ENCODE measurements at places on chromosomes 12 and 14. TPM values are rescaled to one million over a fixed set of nuclear protein-coding genes. Genes with fewer than 3 reads are reported as not detected.

- no peak for DNase-seq
These were observed 11.6 kb upstream of the CCDC85C start for GRCh38 chr14:99615497-99616157.

GRCh38 chr12:58298803-58299202 is 357.4 kb downstream of the ATP23 start:
- DNase-seq: no peak

DNA sequence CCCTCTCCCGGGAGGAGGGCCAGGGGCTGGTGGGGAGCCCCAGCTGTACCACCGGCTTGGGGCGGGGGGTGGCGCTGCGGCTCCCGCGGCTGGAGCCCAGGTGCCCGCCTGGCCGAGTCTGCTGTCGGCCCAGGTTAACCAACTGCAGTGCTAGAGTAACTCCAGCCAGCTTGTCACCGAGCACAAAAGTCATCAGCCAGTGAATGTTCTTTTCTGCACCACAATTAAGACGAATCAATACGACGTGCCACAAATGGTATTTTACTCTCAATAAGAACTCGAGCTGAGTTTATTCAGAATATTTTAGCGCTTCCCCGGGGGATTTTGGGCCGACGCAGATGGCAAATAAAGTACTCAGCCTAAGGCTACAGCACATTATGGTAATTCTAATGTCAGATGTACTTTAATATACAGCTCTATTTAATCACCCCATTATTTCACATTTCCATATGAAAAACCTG is 83.2 kb downstream of the BCL11B start:
- DNase-seq: no peak

GRCh38 chr12:109760930-109761921 is 47.6 kb downstream of the FAM222A start:
- no peak for DNase-seq

DNA sequence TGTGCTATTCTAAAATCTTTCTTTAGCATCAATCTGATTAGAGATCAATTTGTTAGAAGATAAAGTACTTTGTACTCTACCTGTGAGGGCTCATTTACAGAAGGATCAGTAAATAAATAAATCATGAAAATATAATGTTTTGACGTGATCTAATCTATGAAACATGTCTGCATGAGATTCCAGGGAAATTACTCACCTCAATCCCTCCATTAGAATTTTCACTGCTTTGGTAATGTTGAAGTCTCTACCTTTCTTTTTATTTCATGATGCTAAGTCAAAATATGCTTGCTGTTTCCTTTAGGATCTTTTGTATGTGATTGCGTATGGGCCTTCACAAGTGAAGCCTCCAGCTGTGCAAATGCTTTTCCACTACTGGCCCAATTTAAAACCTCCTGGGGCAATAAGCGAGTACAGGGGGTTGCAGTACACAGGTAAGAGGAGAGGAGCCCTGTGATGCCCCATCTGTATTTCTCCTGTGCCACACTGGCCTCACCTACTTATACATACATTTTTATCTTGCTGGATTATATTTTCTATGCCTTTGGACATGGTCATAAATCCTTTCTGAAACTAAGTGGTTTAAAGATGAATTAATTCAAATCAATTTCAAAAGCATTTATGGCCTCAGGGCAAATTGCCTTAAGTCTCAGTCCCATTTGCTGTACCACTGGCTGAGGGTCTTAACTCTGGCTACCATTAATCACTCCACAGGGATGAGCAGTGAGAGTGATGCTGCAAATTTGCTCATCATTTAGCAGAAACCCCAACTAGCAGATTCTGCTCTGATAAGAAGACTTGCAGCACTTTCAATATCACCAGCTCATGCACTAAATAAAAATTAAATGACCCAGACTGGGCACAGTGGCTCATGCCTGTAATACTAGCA is 66.4 kb downstream of the UNC79 start:
- no peak for DNase-seq

- no peak for DNase-seq
These were observed 15.1 kb downstream of the NCKAP5L start for GRCh38 chr12:49813131-49813530.

DNA sequence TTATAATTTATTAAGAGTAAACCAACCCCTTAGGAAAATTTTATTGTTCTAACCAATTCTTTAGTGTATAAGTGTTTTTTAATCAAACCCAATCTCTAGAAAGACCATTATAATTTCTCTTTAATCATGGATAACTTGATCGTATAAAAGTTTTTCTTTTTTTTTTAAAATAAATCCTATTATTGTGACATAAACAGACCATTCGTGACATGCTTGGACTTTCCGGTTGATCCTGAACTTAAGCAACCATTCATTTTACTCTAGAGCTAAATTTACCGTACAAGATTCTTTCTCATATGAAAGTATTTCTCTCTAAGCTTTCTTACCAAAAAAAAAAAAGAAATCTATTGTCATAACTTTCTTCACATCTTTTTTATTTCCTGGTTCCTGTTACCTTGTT is 32.6 kb upstream of the SLC38A4 start:
- DNase-seq: no peak

GRCh38 chr12:46786774-46787173 is 39.0 kb downstream of the SLC38A4 start:
- DNase-seq: no peak

GRCh38 chr12:8120072-8120713 is 3.2 kb upstream of the CLEC4A start:
- no peak for DNase-seq

GRCh38 chr12:23495472-23495871 is 454.0 kb downstream of the SOX5 start:
- DNase-seq: no peak

DNA sequence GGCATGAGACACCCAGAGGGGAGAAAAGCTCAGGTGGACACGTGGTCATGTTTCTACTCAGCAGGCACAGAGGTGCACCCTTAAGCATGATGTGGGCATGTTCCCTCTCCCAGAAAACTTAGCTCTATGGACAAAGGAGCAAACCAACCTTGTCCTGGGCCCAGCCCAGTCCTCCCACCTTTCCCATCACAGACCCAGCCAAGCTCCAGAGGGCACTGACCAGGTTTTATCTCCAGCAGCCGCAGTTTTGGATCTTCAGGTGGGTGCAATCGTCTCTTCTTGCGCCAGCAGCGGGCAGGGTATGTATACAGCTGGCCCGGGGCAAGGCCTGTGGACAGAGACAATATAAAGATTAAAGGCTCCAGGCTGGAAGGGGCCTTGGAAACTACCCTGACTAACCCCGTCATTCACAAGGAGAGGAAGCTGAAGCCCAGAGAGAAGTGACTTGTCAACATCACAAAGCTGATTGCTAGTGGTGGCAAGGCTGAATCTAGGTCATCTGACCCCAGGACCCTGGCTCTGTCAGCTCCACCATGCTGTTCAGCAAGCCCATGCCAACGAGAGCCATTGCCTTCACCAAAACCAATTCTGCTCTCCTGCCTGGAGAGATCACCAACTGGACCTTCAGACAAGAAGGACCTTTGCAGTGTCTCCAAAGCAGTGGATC is 140.7 kb downstream of the DPF3 start:
- DNase-seq: no peak

GRCh38 chr12:9687228-9687627 is 17.7 kb downstream of the CLEC2D start:
- no peak for DNase-seq

- no peak for DNase-seq
These were observed 100.5 kb downstream of the ZNF664 start for GRCh38 chr12:124073356-124074035.

- DNase-seq: no peak
These were observed 514.6 kb upstream of the FBXO33 start for GRCh38 chr14:39946807-39947206.

- no peak for DNase-seq
These were observed 296.6 kb upstream of the PRICKLE1 start for GRCh38 chr12:42886160-42886559.

DNA sequence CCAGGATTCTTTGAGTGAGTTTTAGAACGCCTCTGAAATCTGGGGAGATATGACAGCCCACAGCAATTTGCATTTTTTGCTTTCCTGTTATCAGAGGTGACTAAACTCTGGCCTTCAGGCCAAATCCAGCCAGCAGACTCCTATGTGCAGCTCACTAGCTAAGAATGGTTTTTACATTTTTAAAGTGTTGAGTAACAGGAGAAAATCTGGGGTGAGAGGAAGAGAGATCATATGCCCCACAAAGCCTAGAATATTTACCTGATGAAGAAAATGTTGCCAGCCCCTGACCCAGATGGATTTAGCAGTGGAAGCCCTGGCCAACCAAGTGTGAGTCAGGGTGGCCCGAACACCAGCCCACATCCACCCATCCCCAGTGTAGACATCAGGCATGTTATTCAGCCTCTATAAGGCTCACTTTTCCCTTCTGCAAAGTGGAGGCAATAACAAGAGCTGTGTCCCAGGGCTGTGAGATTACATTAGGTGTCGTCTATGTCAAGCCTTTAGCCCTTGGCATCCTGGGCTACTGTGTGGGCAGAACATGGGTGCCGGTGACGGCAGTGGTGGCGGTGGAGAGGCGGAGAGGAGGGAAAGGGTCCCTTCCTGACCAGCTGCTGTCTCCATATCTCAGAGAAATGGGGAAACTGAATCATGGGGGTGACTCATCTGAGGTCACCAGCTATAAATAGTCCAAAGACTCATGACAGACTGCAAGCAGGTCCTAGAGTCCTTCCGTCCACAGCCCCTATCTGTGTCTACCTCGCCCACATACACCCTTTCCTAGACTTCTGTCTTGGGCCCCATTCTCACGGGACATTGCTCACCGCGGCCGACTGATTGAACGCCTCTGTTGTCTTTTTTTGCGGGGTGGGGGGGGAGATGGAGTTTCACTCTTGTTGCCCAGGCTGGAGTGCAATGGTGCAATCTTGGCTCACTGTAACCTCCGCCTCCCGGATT is 32.6 kb upstream of the CD9 start:
- DNase-seq: peak; percentile 80

- no peak for DNase-seq
These were observed 897 bp downstream of the ACTR10 start for GRCh38 chr14:58200846-58201245.

DNA sequence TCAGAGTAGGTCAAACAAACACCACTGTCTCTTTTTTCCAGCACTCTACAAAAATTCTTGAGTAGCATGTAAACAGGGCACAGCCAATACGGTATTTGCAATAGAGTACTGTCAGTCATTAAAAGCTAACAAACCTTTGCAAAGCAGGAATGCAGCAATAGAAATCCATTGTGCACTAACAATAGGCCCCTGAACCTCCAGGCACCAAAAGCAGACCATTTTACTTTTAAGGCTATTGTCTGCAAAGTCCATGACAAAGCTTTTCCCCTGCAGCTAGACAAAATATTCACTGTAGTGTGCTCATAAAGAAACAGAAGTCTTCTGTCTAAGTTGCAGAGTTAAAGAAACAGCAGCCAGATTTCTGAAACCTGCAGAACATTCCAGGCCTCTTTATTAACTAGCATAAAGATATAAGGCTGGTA is 191.9 kb downstream of the SOX5 start:
- DNase-seq: no peak

- peak; percentile 27 for DNase-seq
These were observed 1.6 kb downstream of the TRAFD1 start for GRCh38 chr12:112126911-112127310.

- no peak for DNase-seq
These were observed 258.9 kb downstream of the DPF3 start for GRCh38 chr14:72634691-72635616.

GRCh38 chr12:104635607-104636343 is 179.0 kb downstream of the CHST11 start:
- DNase-seq: no peak

DNA sequence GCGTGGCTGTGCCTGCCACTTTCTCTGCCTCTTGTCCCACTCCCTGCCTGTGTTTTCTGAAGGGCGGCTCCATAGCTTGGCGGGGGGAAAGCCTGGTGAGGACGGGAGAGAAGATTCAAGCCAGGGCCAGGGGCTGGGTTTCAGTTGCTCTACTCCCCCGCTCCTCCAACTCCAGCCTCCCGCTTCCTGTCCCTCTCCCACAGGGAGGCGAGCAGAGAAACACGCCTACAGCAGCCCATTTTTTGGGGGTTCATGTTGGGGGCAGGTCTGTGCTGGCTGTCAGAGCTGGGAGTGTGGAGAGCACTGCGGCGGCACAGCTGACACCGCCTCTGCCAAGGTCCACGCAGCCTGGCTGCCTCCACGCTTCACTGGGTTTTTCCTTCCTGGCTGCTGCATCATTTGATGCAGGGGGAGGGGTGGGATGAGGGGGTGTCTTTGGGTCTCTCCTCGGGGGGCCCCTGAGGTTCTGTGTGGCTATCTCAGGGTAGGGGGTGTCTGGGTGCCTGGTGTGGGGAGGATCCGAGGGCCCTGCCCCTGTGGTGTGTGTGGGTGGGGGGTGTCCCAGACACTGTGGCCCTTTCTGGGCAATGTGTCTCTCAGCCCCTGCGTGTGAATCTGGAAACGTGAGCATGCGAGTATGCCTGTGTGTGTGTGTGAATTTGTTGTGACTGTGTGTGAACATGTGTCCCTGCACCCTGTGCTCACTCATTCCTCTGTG is 10.7 kb upstream of the KRT80 start:
- no peak for DNase-seq

GRCh38 chr14:105120056-105120455 is 48.5 kb downstream of the JAG2 start:
- no peak for DNase-seq

- DNase-seq: no peak
These were observed 47.8 kb downstream of the RBM19 start for GRCh38 chr12:113918306-113918705.

DNA sequence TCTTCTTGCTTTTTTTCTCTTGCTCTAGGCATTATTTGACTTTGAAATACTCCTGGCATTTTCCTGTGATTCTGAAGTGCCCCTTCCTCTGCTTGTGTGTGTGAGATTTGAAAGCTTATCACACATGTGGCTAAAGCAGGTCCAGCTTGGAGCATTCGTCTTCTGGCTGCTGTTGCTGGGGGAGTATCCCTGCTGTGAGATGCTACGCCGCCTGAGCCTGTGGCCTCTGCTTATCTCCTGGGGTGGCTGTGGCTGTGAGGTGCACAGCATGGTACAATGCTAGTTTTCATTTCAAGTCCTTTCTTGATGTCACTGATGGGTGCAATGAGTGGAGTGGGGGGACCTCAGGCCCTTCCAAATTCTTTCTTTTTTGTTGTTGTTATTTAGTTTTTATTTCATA is 371.8 kb downstream of the ZFP36L1 start:
- DNase-seq: no peak

DNA sequence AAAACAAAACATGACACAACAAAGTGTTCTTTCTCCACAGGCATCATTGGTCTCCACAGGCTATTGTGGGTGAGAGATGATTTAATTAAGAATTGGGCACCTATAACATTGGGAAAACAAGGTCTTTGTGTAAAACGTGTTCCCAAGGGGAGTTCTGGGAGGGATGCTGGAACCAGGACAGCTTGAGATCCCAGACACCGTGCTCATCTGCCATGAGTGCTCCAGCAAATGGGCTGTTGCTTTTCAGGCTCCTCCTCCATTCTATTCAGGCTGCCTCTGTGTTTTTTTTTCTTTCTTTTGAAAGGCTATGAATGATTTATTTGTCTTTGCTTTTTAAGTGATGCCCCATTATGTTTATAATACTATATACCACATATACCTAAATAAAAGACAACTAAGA is 122.4 kb downstream of the DACT1 start:
- no peak for DNase-seq

OTUB2 gene
- polyA plus RNA-seq: 0.54 TPM

PLA2G1B gene
- 1.3 TPM for polyA plus RNA-seq

INSM2 gene
- not detected for polyA plus RNA-seq

C1R gene
- 254 TPM for polyA plus RNA-seq

PRKD1 gene
- polyA plus RNA-seq: 16.2 TPM

SOX5 gene
- polyA plus RNA-seq: 1.3 TPM

GTF2H3 gene
- polyA plus RNA-seq: 18.3 TPM

PPP4R4 gene
- 0.03 TPM for polyA plus RNA-seq

SLC7A7 gene
- polyA plus RNA-seq: 697 TPM

HOTAIR gene
- polyA plus RNA-seq: 0.24 TPM

MGAT4C gene
- polyA plus RNA-seq: not detected

ADCY6 gene
- polyA plus RNA-seq: 56.6 TPM

TSPAN19 gene
- polyA plus RNA-seq: not detected

TAS2R9 gene
- polyA plus RNA-seq: not detected
